ENCODE measurements at places on chromosomes 3 and 15.

GRCh38 chr3:34256791-34257190, 458.4 kb downstream of the PDCD6IP start:
- no peak for DNase-seq

GRCh38 chr15:57253500-57253899, 122.8 kb upstream of the CGNL1 start:
- DNase-seq: no peak

DNA sequence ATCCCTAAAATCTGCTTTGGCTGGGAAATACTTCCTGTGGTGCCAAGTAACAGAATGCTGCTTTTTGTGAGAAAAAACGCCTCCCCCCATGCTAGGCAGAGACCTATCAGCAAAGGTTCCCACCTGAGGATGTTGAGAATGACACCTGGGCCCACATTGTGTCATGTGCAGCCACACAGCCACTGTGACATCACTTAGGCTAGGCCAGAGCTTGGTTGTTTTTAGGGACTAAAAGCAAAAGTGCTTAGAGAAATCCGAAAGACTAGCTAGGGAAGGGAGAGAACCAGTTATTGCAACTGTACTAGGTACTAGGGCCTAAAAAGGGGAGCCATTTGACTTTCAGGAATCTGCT, 6.2 kb downstream of the ZDHHC3 start:
- no peak for DNase-seq

DNA sequence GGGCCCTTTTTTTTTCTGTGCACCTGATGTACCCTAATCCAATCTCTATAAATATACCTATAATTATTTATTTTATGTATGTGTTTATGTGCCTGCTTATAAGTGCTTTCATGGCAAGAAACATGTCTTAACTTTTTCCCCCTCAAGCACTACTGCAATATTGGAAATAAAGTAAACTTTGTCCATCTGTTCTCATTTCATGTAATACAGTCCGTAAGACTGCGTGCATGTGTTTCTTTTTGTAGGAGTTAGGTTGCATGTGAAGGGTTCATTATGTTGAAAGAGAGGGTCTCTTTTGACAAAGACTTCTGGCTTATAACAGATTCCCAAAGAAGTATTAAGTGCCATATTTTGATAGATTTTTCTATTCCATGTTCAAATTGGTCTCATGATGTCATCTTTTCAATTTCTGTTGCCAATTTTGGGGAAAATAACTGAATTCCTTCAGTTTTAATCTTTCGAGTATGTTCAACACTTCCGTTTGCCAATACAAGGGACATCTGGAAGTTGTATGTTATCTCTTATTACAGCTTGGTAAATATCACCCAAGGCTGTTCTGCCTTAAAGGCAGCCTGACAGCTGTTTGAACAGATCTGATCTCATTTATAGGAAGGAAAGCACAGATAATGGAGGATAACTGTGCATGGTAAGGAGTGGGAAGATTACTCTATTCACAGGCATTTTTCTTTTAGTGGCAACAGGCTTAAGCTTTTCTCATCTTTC, 273.1 kb upstream of the SGO1 start:
- no peak for DNase-seq

- DNase-seq: no peak
Measured at GRCh38 chr3:197015790-197016736, 13.6 kb downstream of the MELTF start.

DNA sequence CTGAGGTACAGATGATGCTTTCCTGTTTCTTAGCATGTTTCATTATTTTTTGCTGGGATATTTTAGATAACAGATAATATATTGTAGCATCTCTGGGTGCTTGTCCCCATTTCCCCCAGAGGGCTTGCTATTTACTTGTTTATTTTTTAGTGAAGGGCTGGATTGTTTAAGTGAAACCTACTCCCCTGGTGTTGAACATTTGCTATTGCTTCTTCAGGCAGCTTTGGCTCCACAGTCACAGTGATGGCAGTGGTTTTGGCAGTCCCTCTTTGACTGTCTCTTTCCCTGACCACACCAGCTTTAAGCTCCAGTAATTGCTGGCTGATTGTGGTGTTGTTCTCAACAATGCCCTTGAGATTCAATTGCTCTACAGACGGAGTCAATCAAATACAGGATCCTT, 128.9 kb downstream of the KLF13 start:
- DNase-seq: no peak

DNA sequence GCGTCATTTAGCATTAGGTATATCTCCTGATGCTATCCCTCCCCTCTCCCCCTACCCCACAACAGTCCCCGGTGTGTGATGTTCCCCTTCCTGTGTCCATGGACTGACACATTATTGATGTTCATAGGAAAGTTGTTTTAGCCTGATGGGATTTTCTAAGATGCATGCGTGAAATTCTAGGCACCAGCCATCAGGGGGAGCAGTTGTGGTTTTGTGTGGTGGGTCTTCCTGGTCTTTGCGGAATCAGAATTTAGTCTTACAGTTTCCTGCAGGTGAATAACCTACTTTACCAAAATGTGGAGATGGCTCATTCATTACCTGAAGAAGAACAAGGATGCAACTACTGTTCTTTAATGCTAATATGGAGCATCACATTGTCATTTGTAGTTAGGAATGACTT, 455.0 kb upstream of the THBS1 start:
- no peak for DNase-seq

DNA sequence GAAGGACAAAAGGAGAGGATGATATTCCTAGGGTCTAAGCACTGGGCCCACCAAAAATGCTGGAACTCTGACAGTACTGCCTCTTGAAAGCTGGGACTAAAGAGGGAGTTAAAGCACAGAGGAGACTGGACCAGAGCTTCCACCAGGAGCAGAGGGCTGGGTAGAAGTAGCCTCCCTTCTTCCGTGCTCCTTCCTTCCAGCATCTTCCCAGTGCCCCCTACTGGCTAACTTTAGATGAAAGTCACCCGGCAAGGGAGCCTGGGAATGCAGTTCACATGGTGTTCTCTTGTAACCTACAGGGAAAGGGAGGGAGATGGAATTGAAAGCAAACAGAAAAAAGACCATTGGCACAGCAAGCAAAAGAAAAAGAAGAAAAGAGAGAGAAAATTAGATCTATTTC, 106.1 kb upstream of the COL8A1 start:
- DNase-seq: peak; percentile 72

DNA sequence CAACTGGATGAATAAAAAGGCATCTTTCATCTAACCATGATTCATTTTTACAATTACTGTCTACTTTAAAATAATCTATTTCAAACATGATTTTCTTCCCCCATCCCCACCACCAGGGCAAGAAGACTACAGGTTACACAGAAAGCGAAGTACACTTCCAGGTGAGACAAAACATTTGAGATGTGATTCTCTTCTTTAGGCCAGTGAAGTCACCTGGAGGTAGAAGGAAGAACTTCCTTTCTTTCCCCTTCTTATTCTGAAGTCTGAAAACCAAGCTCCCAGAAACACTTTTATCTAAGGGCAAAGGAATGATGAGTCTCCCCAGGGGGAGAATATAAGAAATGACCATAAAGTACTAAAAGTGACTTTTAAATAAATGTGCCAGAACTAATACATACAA, 36.7 kb downstream of the SHQ1 start:
- no peak for DNase-seq

GRCh38 chr3:10532939-10533736, 27.8 kb upstream of the ATP2B2 start:
- DNase-seq: no peak

- no peak for DNase-seq
Measured at GRCh38 chr3:51216291-51216690, 168.8 kb upstream of the MANF start.

DNA sequence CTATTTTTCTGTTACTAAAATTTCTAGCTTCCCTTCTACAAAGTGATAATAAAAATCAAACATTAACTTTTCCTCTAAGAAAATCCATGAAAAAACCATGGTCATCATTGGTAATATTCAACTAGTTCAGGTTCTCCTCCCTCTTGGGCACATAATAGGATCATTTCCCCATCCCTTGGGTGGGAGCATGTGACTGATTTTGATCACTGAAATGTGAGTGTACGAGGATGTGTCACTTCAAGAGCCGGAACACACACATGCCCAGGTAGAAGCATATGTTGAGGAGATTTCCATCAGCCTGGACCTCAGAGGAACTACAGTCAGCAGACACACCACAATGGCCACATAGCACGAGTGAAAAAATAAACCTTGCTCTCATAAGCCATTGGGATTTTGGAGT, 36.1 kb downstream of the AP3S2 start:
- DNase-seq: no peak

GRCh38 chr15:65213241-65213640, 2.0 kb upstream of the CILP start:
- DNase-seq: no peak

DNA sequence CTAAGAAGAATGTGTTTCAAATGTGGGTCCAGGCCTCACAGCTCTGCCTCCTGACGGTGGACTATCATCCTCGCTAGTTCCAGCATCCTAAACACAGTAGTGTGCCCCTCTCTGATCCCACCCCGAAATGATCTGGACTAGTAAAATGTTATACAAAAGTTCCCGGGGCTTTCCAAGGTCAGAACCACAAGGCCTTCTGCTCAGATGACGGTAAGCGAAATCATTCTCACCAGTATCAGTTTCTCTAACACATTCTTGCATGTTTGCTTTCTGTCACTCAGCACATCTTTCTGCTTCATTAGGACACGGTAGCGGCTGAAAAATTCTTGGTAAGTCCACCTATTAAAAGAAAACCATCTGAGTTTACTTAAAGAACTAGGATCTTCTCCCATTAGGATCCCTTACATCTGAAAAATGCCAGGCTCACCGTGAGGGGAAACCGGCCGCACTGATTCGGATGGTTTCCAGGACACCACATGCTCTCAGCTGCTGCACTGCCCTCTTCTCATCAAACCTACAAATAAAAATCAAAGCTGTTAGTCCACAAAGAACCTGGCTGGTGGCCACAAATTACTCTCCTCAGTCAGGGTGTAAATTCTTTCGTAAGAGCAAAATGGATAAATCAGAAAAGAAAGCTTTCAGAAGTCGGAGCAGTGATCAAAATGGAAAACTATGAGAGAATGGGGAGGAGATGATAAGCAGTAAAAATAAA, 83.9 kb upstream of the MYO5C start:
- DNase-seq: no peak

- DNase-seq: no peak
Measured at GRCh38 chr15:31263751-31264558, 62.7 kb upstream of the KLF13 start.

GRCh38 chr3:156633335-156633734, 41.1 kb upstream of the TIPARP start:
- DNase-seq: peak; percentile 91

DNA sequence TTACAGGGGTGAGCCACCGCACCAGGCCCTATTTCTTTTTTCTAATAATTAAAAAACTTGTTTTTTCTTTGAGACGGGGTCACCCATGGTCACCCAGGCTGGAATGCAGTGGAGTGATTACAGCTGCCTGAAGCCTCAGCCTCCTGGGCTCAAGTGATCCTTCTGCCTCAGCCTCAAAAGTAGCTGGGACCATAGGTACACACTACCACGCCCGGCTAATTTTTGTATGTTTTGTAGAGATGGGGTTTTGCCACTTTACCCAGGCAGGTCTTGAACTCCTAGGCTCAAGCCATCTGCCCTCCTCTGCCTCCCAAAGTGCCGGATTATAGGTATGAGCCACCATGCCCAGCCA, 858 bp upstream of the TKT start:
- no peak for DNase-seq

DNA sequence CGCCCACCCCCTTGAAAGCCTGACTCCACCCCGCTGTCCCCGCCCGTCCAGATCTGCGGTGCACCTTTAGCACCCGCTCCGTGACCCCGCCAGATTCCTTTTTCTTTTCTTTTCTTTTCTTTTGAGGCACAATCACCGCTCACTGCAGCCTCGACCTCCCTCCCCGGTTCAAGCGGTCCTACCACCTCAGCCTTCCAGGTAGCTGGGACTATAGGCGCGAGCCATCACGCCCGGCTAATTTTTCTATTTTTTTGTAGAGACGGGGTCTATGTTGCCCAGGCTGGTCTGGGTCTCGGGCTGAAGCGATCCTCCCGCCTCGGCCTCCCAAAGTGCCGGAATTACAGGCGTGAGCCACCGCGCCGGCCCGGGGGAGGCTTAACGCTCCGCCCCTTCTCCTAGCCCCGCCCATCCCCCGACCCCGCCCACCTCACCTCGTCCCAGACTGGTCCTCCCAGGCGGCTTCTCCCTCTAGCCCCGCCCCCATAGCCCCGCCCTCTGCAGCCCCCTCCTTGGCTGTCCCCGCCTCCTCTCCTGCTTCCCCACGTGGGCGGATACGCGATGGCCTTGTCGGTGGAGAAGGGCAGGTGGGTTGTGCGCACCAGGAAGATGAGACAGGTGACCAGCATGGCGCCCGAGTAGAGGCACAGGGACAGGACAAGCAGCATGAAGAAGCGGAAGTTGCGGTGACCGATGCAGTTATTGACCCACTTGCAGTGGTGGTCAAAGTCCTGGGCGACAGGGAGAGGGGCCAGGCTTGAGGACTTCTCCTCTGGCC, 3.2 kb downstream of the ZDHHC19 start:
- DNase-seq: peak; percentile 47

DNA sequence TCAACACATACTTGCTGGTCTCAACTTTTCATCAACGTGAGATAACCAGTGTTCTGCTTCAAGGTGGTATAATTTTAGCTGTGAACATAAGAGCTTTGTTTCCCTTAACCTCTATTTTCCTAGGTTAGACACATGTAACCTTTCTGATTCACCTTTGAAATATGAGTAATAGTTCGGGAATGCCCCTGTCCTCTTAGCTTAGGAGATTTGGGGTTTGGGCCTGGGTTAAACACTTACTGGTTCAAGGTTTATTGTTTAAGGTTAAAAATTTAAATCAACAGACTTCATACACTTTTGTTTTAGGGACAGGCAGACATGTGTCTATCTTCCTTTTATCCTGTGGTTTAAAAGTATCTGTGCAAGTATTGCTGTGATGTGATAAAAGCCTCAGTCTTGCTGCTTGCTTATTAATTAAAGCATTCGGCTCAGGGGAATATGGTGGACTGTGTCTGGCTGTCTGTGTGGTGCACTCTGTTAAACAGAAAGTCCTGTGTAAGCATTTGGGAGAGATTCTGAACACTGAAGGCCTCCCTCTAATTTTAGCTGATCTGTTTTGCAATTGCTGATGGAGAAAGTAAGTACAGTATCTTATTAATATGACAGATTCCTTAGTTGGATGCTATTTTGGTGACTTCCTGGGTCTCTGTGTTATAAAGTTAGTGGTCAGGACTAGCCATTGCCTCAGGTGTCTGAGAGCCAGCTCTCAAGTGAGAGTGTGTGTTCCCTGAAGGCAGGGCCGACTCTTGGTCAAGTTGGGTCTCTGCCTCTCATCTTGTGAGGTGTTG, 81.8 kb downstream of the USP13 start:
- DNase-seq: no peak

GRCh38 chr3:150736903-150737832, 25.8 kb downstream of the SIAH2 start:
- no peak for DNase-seq

GRCh38 chr15:79171320-79172031, 80.9 kb upstream of the RASGRF1 start:
- DNase-seq: no peak

- DNase-seq: no peak
Measured at GRCh38 chr3:127461286-127461910, 129.1 kb downstream of the TPRA1 start.

- no peak for DNase-seq
Measured at GRCh38 chr3:186882150-186882524, 39.6 kb downstream of the ADIPOQ start.

GRCh38 chr15:100311833-100312476, 29.8 kb downstream of the ADAMTS17 start:
- no peak for DNase-seq
